ENCODE measurements at places on chromosomes 2 and 18.

DNA sequence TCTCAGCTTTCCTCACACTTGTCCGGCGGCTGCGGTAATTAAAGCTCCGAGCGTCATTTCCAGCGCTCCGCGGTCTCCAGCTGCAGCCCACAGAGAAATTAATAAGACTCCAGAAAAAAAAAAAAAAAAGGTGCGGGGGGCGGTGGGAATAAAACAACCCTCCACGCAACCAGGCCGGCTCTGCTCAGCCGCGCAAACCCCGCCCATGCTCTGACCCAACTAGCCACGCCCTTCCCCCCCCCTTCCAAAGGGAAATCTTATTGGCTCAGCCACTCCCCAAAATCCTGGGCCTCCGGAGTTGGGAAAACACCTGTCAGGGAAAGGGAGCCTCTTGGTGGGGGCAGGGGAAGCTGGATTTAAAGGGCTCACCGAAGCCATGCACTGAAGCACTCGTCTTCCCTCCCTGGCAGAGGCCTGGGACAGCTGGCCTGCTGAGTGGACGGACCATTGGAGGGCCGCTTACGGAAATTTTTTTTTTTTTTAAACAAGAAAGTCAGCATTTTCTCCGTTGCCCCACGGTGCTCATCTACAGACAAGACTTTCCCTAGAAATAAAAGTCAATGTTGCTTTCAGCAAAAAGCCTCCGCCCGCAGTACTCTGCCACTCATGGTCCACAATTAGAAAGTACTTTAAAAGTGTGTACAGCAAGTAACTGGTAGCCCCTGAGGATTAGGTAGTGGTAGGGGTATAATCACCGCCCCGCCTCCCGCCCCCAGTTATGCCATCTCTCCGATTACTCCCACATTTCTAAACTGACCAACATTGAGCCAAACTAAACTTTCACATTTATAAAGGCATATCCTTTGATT, 674 bp upstream of the ERBB4 start:
- DNase-seq = no peak

DNA sequence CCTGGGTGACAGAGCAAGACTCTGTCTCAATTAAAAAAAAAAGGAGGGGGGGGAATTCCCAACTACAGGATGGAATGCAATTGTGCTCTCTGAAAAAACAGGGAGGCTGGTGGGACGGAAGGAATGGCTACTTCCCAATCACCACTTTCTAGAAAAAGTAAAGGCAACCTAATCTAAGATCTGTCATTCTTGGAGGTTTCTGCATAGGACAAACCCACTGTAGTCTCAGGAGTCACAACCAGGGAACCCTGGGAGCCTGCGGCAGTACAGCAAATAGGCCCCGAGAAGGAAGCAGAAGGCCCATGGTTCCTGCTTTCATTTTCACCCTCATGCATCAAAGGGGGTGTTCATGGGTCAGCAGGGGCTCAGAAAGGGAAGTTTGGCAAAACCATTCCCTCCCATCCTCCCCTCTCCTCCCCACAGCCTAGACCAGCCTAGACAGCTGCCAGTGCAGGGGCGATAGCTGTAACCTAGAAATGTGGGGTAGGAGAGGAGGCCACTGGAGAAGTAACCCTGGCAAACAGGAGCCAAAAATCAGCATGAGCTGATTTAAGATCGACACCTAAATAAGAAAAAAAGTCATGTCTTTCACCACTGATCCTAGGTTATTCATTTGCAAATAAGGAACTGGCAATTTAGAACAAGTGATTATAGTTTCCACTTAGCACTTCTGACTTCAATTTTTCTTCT, 48.0 kb downstream of the TRABD2A start:
- DNase-seq = no peak

DNA sequence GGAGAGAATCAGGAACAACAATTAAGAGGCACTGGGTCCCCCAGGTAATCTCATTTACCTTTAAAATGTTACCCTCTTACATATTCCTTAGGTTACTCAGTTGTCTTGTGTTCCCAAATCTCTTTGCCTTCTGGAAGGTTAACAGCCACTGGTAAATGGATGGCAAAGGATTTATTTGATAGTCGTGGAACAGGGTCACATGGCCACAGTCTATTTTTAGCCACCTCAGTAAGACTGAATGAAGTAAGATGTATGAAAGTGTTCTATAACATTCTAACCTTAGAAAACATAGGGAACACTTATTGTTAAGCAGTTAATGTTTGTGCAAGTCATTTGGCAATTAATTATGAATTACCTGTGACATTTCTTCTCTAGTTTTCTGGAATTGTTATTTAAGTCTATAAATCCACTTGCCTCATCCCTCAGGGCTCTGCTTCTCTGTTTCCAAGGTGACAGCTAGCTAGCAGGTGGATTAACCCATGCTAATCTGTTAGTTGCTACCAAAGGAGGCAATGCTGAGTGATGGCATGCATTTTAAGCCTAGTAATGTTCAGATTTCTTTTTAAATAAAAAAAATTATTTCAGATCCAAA, 211.0 kb downstream of the PIK3C3 start:
- no peak for DNase-seq

DNA sequence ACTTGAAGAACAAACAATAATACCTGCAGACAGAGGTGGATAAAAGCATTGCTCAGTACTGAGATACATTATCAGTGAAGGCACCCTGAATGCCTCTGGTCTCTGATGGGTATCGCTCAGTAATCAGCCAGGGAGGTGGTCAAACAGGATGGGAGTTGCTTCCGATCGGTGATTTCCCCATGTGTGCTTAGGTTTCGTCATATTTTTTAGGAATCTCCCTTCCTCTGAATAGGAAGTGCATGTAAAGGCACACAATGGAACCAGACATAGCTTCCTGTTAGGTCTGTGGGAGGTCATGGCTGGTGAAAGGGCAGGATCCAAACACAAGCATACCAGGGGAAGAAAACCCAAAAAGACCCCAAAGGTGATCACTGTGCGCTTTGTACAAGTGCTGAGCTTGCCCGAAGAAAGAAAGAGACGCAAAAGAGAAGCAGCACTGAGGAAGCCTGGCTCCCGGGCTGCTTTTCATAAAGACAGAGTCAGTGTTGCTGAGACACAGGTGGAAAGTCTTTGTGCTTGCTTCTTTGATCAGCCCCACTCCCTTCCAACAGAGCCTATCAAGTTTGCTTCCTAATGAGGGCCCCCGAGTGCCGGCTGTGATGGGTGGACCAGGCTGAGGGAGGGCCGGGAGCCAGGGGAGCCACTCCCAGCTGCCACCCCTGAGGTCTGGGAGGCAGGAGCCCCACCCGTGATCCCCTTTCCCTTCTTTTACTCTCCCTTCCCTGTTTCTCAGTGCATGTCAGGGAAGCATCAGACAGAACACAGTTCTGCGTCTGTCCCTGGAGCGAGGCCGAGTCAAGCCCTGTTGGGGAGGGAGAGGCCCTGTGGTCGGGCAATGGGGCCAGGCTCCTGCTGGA, 138.2 kb downstream of the SH3RF3 start:
- no peak for DNase-seq

GRCh38 chr2:70498054-70498453, 55.6 kb downstream of the TGFA start:
- DNase-seq = no peak

- DNase-seq = no peak
Measured at GRCh38 chr2:208708486-208708885, 301.9 kb downstream of the PTH2R start.

DNA sequence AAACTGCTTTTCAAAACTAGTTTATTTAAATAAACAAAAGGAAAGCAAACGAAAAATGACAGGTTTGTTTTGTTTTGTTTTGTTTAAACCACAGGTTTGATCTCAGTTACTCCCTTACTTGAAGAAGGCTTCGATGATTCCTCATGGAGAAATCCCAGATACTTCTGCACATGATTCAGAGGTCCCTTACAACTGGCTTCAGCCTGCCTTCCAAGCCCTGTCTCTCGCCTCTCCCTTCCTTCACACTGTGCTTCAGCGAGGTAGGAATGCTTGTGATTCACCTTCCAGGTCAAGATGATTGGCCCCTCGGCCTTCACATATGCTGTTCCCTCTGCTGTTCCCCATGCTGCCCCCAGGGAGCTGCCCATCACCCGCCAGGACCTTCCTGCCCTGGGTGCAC, 104.1 kb upstream of the ITGA6 start:
- DNase-seq = no peak

GRCh38 chr2:33510586-33510968, 34.1 kb downstream of the RASGRP3 start:
- DNase-seq = no peak

DNA sequence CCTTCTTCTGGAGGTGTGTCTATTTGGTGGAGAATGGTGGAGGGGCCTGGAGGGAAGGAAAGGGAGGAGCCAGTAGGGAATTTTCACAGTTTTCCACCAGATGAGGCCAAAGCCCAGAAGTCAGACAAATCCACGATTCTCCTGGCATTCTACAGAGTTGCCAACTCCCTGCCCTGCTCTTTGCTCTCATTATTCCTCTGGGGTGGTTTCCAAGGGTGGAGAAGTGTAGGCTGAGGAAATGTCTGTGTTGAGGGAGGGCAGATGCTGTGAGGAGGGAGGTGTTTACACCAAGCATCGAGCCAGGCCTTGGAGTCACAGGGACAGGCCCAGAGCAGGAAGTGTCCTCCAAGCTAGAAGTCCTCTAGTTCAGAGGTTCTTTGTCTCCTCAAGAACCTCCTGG, 124.1 kb upstream of the LGALSL start:
- no peak for DNase-seq

GRCh38 chr18:74981476-74981875, 227.5 kb downstream of the PTGR3 start:
- no peak for DNase-seq

DNA sequence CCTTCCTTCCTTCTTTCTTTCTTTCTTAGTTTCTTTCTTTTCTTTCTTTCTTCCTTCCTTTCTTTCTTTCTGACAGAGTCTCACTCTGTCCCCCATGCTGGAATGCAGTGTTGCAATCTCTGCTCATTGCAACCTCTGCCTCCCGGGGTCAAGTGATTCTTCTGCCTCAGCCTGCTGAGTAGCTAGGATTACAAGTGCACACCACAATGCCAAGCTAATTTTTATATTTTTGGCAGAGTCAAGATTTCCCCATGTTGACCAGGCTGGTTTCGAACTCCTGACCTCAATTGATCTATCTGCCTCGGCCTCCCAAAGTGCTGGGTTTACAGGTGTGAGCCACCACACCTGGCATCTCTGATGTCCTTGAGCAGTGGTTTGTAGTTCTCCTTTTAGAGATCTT, 48.5 kb downstream of the IL1R2 start:
- no peak for DNase-seq

- no peak for DNase-seq
Measured at GRCh38 chr2:220320326-220320725, 692.9 kb downstream of the SLC4A3 start.

DNA sequence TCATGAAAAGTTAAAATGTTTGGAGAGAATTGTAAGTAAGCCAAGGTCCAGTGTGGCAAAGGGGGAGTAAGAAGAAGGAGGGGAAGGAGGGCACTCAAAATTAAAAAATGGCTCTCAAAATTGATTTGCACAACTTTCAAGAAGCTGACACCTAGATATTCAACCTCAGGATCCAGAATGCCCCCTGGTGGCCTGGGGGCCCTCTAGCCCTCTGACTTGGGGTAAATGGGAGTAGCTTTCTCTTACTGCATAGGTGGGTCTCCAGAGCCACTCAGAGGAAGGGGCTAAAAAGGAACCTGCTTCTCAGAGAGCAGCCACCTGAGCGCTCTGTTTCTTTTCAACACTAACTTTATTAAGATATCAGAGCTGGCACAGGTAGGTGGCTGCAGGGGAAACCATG, 968.5 kb downstream of the BCL11A start:
- DNase-seq = no peak

- no peak for DNase-seq
Measured at GRCh38 chr2:74107071-74107470, 40.6 kb downstream of the BOLA3 start.

DNA sequence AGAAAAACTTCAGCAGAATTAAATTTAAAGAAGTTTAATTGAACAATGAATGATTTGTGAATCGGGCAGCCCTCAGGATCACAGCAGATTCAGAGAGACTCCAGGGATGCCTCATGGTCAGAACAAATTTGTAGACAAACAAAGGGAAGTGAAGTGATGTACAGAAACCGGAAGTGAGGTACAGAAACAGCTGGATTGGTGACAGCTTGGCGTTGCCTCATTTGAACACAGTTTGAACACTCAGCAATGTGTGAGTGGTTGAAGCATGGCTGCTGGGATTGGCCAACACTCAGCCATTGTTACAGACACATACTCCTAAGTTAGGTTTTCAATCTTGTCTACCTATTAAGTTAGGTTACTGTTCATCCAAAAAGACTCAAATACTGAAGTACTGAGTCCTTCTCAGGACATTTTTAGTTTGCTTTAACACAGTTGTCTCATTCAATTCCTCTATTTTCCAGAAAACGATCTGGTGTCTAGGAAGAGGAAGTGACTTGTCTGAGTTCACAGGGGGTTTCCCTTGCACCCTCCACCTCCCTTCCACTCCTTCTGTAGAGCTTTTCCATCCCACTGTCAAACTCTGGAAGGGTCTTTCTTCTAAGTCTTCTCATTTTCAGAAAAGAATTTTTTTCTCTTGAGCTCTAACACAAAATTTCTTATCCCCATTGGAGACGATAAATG, 137.9 kb downstream of the SLC4A3 start:
- DNase-seq = no peak

DNA sequence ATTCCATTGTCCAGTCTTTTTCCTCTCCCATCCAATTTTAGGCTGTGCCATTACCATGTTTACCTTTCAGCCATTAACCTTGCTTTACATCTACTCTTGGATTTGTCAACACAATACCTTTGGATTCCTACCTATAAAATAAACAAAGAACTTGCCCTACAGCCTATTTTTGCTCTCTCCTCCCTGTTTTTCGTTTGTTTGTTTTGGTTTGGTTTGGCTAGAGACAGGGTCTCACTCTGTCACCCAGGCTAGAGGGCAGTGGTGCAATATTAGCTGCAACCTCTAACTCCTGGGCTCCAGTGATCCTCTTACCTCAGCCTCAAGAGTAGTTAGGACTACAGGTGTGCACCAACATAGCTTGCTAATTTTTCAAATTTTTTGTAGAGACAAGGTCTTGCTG, 76.1 kb downstream of the SP100 start:
- DNase-seq = no peak

DNA sequence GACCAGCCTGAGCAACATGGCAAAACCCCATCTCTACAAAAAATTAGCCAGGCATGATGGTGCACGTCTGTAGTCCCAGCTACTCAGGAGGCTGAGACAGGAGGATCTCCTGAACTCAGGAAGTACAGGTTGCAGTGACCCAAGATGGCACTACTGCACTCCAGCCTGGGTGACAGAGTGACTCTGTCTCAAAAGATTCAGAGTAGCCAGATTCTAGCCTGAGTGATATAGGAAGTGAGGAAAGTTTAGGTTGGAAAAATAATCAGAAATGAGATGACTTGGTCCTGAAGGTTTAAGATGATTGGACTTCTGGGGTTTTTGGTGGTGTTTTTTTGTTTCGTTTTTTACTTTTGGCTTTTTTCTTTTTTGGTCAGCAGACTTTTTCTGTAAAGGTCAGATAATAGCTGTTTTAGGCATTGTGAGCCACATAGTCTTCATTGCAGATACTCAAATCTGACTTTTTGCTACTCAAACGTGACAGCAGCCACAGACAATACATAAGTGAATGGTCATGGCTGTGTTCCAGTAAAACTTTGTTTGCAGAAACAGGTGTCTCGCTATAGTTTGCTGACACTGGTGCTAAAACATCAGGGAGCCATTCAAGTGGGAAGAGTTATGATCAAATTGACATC, 104.1 kb upstream of the UBXN4 start:
- no peak for DNase-seq

- no peak for DNase-seq
Measured at GRCh38 chr18:51789871-51790270, 550.1 kb upstream of the DCC start.

- DNase-seq = no peak
Measured at GRCh38 chr2:148495586-148495985, 149.0 kb upstream of the EPC2 start.

GRCh38 chr2:172214252-172214651, 111.6 kb upstream of the DLX2 start:
- DNase-seq = no peak
